ENCODE measurements at places on chromosomes 1 and 21.

DNA sequence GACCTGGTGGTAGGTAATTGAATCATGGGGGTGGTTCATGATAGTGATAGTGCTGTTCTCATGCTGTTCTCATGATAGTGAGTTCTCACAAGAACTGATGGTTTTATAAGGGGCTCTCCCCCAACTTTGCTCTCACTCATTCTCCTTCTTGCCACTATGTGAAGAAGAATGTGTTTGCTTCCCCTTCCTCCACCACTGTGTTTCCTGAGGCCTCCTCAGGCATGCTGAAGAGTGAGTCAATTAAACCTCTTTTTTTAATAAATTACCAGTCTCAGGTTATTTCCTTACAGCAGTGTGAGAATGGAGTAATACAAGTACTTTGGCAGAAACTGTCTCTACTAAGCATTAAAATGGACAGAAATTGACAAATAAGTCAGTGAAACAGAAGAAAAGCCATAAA lies 21.6 kb downstream of the RAB3GAP2 start:
- no peak for DNase-seq

GRCh38 chr1:9293533-9294404 lies 1.1 kb downstream of the SPSB1 start:
- peak; percentile 79 for DNase-seq

DNA sequence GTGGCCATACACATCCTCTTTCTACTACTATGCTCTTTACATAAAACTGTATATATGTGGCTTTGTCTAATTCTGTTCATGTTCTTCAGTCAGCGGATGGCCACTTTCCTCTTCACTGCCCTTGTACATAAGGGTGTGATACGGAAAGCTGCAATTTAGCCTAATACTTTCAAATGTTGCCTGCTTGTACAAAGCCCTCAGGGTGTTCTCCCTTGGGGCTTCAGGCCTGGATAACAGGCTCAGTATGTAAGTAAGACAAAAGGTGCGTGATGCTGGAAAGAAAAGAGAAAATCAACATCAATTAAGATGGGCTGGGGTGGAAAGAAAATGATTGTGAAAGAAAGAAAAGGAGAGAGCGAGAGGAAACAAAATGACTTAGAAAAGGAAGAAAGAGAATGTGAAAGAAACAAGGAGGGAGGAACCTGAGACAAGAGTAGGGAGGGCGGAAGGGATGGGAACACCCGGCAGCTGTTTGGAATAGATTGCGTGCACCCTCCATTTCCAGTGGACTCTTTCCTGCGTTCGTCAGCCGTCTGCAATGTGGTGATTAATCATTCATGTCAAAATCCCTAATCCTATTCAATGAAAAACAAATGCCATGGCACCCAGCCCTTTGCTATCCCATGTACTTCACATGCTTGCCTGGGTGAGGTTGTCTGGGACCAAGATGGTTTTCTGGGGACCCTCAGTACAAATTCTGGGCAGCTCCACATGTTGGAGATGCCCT lies 553.6 kb downstream of the NUF2 start:
- no peak for DNase-seq

GRCh38 chr1:166330096-166330495 lies 163.3 kb upstream of the FAM78B start:
- no peak for DNase-seq

- DNase-seq, result no peak
These were observed 116.1 kb upstream of the GORAB start for GRCh38 chr1:170415710-170416372.

DNA sequence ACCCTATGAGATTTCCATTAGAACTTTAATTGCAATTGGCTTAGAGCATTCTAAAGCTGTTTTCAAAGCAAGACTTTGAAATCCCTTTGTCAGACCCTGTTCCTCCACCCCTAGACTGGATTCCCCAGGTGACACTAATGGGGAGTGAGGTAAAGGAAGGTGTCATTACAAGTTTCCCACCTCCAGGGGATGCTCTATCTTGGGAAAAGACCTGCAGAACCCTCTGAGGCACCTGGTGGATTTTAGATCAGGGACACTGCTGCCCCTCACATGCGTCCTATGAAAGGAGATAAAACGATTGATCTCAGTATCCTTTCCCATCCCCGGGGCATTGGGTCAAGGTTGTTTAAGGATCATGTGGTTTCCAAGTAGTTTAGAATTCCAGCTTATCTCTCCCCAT lies 80.3 kb upstream of the RGS4 start:
- DNase-seq, result no peak

DNA sequence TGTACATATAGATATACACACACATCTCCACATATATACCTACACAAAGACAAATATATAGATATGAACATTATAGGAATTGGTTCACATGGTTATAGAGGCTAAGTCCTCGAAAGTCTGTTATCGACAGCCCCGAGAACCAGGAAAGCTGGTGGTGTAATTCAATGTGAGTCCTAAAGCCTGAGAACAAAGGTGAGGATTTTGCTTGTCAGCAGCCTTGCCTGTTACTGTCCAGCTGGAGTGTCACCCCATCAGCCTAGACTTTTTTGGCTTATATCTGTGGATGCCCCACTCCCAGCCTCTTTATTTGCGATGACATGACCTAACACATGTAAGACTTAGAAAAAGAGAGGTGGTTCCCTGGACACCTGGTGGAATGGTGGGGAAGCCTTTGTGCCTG lies 97.0 kb downstream of the GIPC2 start:
- DNase-seq, result no peak

- no peak for DNase-seq
These were observed 17.5 kb downstream of the COL9A2 start for GRCh38 chr1:40299366-40300248.

DNA sequence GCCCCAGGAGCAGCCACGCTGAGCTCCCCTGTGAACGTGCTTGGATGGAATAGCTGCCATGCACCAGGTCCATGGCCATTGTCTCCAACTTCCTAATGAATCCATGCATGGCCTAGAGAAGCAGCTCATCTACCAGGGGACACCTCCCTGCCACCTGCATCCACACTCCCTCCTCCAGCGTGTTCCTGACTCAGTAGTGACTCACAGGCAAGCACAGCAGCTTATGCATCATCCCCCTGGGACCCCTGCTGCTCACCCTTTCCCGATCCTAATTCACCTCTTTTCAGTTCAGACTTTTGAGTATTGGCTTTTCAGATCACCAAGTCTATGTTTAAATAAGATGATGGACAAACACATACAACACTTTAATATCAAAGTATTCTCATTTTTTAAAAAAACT lies 39.9 kb upstream of the TADA1 start:
- no peak for DNase-seq

- peak; percentile 41 for DNase-seq
These were observed 65.5 kb upstream of the CR1L start for GRCh38 chr1:207579436-207579799.

GRCh38 chr1:205315008-205315618 lies 6.4 kb downstream of the NUAK2 start:
- DNase-seq, result no peak

GRCh38 chr1:51636764-51637522 lies 20.1 kb downstream of the OSBPL9 start:
- peak; percentile 78 for DNase-seq

DNA sequence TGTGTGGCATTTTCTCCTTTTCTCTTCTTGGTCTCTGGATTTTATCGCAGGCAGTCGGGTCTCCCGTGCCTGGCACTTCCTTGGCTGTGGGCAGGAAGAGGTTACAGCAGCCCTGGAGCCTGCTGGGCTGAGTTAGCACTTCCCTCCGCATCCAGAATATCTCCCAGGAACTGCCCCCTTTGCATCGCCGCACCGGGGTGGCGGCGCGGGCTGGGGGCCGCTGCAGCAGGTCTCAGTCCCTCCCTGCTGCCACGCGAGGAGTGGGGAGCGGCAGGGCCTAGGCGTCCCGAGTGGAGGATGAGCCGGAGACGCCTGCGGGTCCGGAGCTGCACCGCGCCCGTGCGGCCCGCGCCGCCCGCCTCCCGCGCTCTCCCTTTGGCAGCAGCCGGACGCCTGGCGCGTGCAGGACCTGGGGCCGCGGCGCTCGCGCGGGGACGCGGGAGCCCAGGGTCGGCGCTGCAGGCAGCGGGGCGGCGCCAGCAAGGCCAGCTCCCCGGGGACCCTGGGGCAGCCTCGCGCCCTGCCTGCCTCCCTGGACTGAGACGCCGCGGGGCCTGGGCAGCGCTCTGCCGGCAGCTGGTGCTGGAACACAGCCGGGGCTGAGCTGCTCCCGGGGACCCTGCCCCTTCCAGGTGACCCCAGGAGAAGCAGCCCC lies 192.8 kb downstream of the PRDM2 start:
- no peak for DNase-seq

- DNase-seq, result no peak
These were observed 161.8 kb downstream of the AMY1C start for GRCh38 chr1:103911450-103911849.

- DNase-seq, result no peak
These were observed 158.6 kb downstream of the SYT2 start for GRCh38 chr1:202551683-202552082.

DNA sequence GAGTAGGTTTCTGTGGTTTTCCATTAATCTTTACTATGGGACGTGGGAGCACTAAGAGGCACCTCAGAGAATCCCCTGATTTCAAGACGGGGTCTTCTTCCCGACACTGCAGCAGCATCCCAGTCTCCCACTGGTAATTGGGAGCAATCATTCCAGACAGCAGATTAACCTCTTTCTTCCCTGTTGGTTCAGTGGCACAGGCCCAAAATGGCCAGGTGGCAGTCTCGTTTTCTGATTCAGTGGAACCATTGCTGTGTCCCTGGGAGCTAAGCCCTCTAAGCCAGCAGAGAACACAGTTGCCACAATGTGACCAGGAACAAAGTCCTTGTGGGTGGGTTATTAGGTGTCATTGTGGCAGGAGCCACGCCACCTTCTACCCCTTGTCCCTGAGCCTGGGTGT lies 342.1 kb downstream of the MATN1 start:
- no peak for DNase-seq

DNA sequence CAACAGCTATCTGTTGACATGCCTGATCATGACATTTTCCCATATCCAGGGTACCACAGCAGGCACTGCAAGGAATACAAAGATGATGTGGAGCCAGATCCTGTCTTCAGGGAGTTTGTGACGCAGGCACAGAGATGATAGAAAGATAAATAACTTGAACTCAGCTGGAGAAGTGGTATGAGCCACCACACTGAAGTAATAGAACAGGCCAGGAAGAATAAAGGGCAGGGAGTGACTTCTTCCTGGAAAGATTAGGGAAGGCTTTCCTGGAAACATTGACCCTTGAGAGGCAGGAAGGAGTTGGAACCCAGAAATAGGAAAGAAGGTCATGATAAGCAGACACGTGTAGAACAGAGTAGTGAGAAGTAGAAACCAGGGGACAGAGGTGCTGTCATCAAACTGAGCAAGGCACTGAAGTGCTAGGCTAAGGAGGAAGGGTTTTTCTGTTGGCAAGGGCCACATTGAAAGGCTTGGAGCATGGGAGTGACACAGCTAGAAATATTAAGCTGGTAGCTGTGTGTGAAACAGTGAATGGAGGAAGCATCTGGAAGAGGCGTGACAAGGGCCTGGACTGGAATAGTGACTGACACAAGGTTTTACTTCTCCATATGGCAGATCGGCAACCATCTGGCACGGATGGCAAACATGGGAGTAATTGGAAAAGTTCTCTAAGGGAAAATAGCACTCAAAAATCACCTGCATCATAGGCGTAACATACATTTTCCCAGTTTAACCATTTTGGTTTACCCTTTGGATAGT lies 68.4 kb downstream of the AK5 start:
- no peak for DNase-seq

DNA sequence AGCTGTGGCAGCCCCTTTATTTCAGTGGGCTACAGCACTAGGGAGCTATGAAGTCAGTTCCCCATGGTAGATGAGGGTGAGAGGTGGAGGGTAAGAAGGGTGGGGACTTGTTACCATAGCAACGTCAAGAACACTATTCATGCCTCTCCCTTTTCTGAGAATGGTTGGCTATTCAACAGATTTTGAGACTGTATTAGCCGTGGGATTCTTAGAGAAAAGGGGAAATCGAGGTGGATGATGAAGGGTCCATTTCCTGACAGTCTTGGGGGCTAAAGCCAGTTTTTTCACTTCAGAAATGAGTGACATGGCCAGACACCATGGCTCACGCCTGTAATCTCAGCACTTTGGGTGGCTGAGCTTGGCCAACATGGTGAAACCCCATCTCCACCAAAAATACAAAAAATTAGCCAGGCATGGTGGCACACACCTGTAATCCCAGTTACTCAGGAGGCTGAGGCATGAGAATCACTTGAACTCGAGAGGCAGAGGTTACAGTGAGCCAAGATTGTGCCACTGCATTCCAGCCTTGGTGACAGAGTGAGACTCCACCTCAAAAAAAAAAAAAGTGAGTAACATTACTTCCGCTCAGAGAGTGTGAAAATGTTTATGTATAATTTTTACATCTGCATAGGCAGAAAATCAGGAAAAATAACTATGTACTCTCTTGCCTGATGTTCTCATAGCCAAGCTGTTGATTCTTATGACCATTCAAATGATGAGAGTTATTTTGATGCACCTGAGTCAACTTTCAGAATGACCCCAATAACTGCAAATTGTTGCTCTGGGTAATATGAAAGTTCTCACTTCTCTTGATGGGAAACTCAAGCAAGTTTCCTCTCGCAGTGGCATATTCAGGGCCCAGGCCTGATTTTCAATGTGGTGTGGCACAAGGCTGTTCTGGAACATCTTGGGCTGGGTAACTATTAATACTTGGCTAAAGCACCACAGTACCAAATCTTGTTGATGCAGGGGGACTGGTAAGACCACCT lies 23.2 kb upstream of the RGSL1 start:
- DNase-seq, result no peak

DNA sequence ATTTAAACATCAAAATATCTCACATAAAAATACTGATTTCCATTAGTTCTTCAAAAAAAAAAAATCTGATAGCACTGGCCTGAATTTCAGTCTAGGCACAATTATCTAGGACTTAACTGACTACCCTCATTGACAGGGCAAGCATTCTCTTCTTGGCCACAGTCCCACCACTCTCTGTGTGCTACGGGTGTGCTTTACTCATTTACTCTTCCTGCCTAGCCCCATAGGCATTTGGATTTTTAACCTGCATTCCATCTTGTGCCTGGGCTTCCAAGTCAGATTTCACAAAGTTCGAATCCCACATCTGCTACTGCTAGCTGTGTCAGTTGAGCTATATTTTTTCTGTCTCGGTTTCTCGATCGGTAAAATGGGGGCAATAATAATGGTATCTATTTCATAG lies 38.0 kb downstream of the PTPN14 start:
- no peak for DNase-seq

DNA sequence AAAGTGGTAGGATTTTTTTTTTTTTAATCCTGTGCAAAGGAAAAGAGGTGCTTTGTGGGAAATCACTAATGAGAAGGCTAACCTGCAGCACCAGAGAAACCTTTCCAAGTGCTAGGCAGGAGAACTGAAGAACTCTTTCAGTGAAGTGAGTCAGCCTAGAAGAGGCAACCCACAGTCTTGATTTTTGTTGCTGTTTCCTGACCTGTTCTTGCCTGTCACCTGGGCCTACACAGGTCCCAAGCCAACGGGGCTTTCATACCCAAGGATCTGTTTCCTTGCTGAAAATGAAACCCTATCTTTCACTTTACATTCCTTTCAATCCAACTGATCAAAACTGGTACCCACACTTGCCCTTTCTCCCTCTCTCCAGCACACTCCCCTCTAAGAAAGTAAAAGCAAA lies 7.1 kb upstream of the IKBKE start:
- no peak for DNase-seq
